ENCODE measurements at places on chromosomes 5 and 9.

GRCh38 chr5:120550358-120550757 lies 86.3 kb downstream of the PRR16 start:
- DNase-seq = no peak

DNA sequence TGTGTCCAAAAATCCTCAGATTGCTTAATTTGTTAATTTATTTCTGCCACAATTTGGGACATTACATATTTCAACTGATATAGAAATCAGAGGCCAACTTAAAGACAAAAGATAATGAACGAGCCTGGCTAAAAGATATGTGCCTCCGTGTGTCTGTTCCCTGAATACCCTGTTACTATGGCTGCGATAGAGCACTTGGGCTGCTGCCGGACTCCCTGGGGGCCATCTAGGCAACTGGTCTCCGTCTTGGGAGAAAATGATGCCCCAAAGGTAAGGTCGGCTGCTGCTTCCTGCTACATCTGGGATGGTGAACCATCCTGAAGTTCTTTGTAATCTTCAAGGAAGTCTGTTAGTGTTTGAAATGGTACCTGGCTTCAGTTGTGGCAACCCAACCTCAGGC lies 72.0 kb downstream of the RCL1 start:
- DNase-seq = no peak

GRCh38 chr5:138952962-138953361 lies 77.8 kb upstream of the LRRTM2 start:
- DNase-seq = no peak

GRCh38 chr5:136249678-136250266 lies 56.8 kb upstream of the SMIM32 start:
- DNase-seq = no peak

- DNase-seq = no peak
Observed at GRCh38 chr9:94622087-94622800, 17.1 kb downstream of the FBP1 start.

Measured in stimulated activated effector memory CD8-positive, alpha-beta T cell treated with anti-CD3 and anti-CD28 coated beads, Interleukin-12 subunit alpha, Interleukin-12 subunit beta, amount 100 ng/mL, for 72 hours (primary cell).